Fibroblast of skin of right biceps (primary cell): ENCODE measurements at places on chromosomes 11 and 22.
A peak's percentile ranks its signal among the peaks of the same experiment; 100 is the strongest.

GRCh38 chr22:45550891-45551290, 48.2 kb downstream of the FBLN1 start:
- DNase-seq, result no peak

DNA sequence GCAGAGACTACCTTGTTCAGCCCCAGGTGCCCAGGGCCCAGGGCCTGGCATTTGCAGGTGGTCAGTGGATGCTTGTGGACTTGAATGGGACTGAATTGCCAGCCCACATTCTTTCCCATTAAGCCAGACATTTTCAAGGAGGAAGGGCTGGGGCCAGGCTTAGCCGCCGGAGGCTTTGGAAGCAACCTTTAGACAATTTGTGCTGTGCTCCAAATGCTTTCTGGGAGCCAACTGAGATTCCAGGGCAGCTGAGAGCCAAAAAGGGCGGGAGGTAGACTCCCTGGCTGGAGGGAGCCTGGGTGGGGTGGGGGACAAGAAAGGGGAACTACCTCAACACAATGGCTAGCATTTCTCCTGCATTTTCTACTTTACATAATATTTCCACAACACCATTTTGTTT, 54.8 kb upstream of the TIMP3 start:
- DNase-seq, result no peak

DNA sequence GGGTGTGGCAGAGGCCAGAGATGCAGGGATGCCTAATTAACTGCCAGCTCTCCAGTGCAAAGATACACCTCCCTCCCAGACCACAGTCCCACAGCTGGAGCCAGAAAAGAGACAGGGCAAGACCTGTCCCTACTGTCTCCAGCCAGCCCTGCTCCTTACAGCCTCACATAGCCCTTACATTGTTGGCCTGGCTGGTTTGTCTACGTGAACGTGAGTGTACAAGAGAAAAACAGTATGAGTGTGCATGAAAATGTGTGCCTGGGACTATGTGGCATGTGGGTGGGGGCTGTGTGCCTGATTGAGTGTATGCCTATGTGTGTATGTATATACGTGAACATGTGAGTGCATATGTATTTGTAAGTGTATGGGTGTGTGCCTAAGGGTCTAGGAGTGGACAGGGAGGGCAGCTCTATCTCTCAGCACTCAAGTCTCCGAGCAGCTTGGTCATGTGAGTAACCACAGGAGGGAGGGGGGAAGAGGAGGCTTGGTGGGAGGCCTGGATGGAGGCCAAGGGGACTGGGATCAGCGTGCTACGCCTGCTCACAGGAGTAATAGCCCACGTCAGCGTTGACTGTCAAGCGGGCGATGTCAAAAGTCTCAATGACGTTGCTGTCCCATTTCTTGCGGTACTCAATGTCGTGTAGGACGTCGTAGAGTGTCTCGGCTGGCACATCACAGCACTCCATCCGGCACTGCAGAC, 6.6 kb upstream of the ARAP1 start:
- DNase-seq, result peak; percentile 94

DNA sequence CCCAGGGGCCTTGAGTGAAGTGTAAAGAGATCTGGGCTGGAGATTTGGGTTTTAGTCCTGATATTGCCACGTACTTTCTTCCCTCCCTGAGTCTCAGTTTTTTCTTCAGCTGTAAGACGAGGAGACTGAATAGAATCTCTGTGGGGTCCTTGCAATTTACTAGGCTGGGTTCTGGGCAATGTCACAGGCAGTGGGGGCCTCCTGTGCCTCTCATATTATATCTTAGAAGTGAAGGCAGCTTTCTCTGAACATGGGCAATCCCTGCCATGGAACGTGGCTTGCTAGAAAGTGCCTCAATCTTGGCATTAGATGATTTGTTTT, 62.0 kb upstream of the PTPRJ start:
- no peak for DNase-seq

GRCh38 chr22:41841085-41841712, 8.3 kb downstream of the SREBF2 start:
- no peak for DNase-seq

- DNase-seq, result no peak
Measured at GRCh38 chr11:7319501-7319900, 67.8 kb downstream of the SYT9 start.

DNA sequence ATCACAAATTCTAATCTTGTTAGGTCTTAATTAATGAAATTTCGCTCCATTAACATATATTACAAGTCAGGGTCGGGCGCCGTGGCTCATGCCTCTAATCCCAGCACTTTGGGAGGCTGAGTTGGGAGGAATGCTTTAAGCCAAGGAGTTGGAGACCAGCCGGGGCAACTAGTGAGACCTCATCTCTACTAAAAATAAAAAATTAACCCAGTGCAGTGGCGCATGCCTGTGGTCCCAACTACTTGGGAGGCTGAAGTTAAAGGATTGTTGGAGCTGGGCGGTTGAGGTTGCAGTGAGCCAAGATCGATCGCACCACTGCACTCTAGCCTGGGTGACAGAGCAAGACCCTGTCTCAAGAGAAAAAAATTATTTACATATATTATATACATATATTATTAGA, 1.9 kb downstream of the TMA7B start:
- peak; percentile 41 for DNase-seq

DNA sequence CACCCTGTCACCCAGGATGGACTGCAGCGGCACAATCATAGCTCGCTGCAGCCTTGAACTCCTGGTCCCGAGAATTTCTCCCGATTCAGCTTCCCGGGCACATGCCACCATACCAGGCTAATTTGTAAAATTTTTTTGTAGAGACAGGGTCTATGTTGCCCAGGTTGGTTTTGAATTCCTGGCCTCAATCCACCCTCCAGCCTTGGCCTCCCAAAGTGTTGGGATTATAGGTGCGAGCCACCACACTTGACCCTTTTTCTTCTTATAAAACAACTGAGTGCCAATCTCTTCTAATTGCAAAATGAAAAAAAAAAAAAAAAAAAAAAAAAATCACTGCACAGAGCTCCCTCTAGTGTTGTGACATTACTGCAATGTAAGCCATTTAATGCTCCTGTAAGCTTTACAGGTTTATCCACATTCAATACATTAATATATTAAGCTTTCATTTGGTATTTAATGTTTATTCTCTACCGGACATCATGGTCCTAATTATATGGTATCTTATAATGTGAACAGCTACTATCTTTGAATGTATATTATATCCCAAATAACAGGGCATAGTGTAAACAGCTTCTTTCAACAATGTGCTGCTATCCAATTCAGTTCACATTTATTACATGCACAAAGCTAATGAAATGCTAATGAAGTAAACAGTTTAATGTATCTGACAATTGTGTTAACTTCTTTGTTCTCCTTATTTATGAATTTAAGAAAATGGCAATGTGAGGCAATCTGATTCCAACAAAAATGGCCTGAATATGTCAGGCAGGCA, 44.6 kb downstream of the COPB1 start:
- peak; percentile 24 for DNase-seq
